ENCODE measurements at places on chromosomes 16 and 17. TPM values are rescaled to one million over a fixed set of nuclear protein-coding genes. Genes with fewer than 3 reads are reported as not detected.

UMOD gene
- total RNA-seq = not detected

KRTAP16-1 gene
- total RNA-seq = not detected

DRC3 gene
- total RNA-seq = 1.6 TPM

BAIAP3 gene
- 0.58 TPM for total RNA-seq

EPOP gene
- 0.31 TPM for total RNA-seq

CARD14 gene
- total RNA-seq = 0.27 TPM

PTGES3L gene
- 37.3 TPM for total RNA-seq

AIPL1 gene
- not detected for total RNA-seq

USP43 gene
- total RNA-seq = 0.49 TPM

CCT6B gene
- total RNA-seq = 2.4 TPM

GRAPL gene
- 1.1 TPM for total RNA-seq

MGAT5B gene
- total RNA-seq = 0.40 TPM

TLCD3B gene
- 0.40 TPM for total RNA-seq

SLFN12L gene
- 0.13 TPM for total RNA-seq

RNFT1 gene
- total RNA-seq = 9.5 TPM

ATP2C2 gene
- 0.13 TPM for total RNA-seq
